Stimulated activated CD4-positive, alpha-beta T cell treated with anti-CD3 and anti-CD28 coated beads, Interleukin-1b, Interleukin-23, amount 100 ng/mL, for 4 hours (primary cell): ENCODE measurements at places on chromosomes 2 and 18.

DNA sequence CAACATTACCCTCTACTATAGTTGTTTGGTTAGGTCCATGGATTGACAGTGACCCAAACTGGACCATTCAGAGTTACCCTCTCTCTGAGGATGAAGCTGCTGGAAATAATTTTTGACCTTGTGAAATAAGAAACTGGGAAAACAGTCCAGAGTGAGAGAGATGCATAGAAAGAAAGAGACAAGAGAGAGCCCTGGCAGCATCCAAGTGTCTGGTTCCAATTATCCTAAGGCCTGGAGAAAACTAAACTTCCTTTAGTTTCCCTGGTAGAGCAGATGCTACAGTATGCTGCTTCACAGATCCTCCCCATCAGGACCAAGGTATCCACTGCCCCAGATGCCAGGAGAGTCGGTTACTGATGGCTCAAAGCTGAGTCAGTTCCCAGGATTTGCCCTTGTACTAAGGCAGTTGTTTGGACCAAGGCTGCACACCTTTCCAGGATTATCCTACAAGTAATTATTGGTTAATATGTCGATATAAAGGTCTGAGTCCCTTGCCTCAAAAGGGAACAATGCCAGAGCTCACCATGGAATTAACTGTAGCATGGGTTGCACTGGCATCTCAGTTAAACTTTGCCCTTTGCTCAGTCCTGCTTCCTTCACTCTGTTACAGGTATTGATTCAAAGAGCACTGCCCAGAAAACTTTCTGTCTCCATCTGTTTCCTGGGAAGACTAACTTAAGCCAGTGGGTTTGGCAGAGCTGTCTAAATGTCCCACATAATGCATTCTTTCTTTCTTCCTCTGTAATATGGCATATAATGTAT, 14.6 kb upstream of the CHN1 start:
- DNase-seq: no peak

DNA sequence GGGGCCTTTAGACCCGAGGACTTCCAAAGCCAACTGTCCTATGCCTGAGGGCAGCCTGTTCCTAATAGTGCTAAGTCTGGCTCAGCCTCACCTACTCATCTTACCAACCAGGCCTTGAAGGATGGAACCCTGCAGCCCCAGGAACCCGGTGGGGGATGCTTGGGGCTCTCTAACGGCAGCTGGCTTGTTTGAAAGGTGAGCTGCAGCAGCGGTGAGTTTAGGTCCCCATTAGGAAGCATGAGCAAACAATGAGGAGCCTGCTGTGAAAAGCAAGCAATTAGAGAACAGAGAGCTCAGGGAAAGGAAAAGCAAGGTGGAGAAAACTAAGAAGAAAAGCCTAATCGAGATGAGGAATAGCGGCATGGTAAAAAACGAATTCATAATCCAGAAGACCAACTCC, 39.9 kb downstream of the SP110 start:
- no peak for DNase-seq

DNA sequence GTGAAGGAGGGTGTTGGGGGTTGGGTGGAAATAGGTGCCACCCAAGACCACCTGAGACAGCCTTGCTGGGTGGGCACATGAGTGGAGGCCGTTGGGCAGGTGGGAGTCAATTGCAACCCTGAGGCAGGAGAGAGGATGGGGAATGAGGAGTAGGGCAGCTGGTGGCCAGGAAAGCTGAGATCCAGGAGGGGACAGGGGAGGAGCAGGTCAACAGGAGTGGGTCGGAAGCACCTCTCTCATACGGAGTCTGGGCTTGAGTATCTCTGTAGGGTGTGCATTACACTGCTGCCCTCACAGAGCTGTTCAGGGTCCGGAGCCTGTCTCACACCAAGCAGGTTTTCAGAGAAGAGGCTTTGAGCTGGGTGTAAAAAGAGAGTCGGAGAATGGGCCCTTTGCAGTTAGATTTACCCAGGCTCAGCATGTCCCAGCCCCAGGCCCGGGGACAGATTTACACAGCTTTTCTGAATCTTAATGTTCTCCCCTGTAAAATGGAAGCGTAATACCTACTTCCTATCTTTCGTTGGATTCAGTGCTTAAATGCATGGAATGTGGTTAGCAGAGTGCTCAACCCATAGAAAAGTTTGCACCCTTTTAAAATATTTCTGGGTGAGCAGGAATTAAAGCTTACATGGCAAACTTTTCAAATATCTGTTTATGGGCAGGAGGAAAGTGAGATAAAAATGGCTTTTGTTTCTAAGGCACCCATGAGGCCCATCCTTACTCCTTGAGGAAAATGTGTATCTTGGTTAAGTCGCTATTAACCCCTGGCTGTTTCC, 144.0 kb upstream of the MYCN start:
- no peak for DNase-seq

GRCh38 chr2:128552806-128553551, 234.3 kb upstream of the HS6ST1 start:
- no peak for DNase-seq

DNA sequence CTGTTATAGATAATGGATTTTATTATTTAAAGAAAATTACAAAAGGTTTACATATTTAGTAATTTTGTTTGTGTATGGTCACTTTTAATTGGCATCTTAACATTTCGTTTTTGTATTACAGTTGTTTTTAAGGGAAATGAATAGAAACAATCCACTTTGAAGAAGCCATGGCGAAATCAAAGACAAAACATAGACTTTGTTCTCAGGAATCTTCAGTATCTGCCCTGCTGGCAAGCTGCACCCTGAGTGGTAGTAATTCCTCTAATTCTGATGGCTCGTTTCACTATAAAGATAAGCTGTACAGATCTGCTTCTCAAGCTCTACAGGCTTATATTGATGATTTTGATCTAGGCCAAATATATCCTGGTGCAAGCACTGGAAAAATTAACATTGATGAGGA, 2.7 kb downstream of the C18orf54 start:
- DNase-seq: no peak

GRCh38 chr18:58032233-58032632, 11.8 kb upstream of the NEDD4L start:
- no peak for DNase-seq

GRCh38 chr18:39186008-39186407, 1620.4 kb upstream of the CELF4 start:
- DNase-seq: no peak
